ENCODE measurements at places on chromosomes 1 and 21.

GRCh38 chr1:229529639-229530038, 21.5 kb upstream of the NUP133 start:
- no peak for DNase-seq

- DNase-seq, result no peak
These were observed 688 bp downstream of the PTTG1IP start for GRCh38 chr21:44872649-44873355.

- DNase-seq, result no peak
These were observed 52.8 kb downstream of the ELK4 start for GRCh38 chr1:205578780-205579571.

DNA sequence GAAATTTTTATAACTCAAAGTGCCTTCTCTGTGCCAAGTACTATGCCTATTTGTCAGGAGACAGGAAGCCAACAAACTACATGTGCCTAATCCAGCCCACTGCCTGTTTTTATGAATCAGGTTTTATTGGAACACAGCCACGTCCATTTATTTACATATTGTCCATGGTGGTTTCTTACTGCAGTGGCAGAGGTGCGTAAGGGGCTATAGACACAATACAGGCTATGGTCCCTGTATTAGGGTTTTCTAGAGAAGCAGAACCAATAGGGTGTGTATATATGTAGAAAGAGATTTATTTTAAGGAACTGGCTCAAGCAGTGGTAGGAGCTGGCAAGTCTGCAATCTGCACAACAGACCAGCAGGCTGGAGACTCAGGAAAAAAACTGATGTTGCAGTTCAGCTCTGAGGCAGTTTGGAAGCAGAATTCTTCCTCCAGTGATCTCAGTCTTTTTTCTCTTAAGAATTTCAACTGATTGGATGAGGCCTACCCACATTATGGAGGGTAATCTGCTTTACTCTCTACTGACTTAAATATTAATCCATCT, 15.4 kb downstream of the PPIE start:
- no peak for DNase-seq

DNA sequence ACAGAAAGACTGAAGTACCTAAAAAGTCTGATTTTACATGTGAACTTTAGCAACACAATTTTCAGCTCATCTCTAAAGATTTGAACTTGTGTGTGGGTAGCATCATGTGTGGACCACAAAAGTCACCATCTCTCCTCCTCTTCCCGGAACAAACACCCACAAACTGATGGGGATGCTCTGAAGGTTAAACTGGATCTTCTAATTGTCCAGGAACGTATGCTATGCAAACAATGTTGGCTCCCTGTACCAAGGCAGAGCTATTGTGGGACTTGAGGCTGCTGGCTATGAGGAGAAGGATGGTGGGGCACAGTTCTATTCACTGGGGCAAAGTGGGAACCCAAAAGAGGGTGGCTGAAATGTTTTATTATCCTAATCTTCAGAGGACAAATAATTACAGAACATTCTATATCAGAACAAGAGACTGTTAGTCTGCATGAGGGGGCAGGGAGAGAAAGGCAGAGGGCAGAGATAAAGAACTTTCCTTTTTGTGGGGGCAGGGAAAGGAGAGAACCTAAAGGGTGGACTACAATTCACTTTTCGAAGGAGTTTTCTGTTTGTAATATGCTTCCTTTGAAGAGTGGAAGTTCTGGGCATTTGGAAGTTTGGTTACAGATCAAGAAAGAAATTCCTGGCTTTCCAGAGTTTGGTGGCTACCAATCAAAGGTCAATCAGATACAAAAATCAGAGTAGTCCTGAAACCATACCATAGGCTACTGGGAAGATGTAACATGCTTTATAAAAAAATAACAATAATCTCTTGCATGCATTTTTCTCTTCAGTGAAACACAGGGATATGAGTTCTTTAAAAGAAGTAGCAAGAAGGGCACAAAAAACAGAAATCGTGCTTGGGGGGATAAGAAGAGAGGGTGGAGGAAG, 62.9 kb downstream of the GADD45A start:
- DNase-seq, result no peak

GRCh38 chr1:187384504-187384903, 555.8 kb downstream of the PLA2G4A start:
- no peak for DNase-seq

DNA sequence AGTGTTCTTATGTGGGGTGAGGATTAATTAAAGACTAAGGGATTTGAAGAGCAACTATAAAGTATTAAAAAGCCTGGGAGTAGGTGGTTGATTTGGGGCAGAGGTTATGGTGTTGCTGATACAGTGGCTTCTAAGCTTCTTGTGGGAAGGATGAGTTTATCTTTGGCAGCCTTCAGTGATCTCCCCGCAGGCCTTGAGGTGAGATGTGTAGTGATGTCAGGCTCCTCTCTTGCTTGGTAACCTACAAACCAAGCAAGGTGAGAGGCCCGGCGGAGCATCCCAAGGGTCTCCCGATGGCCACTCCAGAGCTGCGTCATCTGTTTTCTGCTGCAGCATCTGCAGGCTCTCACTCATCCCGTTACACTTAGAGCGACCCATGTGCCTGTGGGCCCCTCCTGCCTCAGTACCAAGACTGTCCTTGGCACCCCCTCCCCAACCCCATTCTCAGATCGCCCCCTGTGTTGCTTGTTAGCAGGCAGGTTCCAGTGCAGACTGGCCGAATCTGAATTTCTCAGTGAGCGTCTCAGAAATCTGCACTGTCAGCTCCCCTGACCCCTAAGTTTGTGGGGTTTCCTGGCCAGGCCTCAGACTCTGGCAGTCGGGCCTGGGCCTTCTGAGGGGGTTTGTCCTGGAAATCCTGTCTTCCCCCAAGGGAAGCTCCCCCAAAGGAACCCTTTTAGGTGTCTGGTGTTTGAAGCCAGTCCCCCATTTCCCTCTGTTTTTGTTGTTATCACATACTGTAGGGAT, 77.9 kb downstream of the GALNT2 start:
- no peak for DNase-seq
